Stimulated activated CD4-positive, alpha-beta T cell treated with anti-CD3 and anti-CD28 coated beads, Interleukin-2, amount 100 ng/mL, for 4 hours (primary cell): ENCODE measurements at places on chromosomes 1 and 21.

DNA sequence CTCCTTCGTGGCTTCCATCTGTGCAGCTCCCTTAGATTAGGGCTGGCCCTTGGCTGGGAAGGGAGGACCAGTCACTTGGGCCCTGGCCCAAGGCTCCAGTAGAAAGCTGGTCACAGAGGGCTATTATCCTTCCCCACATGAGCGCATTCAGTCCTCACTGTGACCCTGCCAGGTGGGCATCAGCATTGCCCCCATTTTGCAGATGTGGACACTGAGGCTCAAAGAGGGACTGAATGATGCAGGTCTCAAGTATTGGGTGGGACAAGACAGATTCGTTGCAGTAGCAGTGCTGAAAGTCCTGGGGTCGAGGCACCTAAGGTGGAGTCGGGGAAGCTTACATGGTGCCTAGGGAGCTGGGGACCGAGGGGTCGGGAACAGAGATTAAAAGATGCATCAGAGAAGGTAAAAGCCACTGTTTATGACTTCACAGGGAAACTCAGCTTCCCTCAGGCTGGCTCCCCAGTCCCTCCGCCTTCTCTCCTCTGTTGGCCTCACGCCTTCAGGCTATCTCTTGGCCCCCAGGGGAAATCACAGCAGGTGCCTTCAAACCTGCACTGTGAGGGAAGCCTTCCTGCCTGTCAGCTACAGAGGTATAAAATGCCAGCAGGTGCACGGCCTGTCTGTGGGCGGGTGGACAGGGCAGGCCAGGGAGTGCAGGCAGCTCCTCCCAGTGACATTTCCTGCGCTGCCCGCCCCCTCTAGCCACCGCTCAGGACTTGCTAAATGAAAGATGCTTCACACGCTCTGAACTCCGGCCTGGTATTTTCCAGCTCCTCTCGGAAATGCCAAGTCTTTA lies 178.4 kb downstream of the GRIK3 start:
- no peak for DNase-seq

- no peak for DNase-seq
These were observed 21.5 kb upstream of the ARHGAP29 start for GRCh38 chr1:94258873-94259331.

GRCh38 chr1:14245954-14246353 lies 352.5 kb upstream of the KAZN start:
- no peak for DNase-seq

DNA sequence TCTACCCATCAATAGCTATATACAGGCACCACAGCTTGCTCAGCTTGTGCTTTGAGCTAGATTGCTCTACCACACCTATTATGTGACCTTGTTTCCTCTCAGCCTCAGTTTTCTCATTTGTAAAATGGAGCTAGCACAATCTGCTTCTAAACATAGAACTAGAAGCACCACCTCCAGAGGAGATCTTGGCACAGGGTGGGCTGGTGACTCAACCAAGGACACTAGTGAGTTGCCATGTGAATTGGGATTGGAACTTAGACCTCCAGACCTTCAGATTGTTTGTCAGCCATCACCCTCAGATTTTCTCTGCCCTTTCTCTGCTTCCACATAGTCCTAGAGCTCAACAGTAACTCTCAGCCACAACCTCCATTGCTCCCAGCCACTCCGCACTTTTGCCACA lies 3.0 kb upstream of the MACO1 start:
- DNase-seq = no peak

DNA sequence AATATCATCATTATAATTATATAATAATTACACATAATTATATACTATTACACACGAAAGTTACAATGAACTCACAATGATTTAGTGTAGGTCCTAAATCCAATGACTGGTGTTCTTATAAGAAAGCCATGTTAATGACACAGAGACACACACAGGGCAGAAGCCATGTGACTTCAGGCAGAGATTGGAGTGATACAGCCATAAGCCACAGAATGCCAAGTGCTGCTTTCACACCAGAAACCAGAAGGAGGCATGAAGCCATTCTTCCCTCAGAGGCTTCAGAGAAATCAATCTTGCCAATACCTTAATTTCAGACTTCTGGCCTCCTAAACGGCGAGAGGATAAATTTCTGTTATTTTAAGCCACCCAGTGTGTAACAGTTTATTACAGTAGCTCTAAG lies 147.4 kb upstream of the KRTAP19-8 start:
- DNase-seq = no peak

DNA sequence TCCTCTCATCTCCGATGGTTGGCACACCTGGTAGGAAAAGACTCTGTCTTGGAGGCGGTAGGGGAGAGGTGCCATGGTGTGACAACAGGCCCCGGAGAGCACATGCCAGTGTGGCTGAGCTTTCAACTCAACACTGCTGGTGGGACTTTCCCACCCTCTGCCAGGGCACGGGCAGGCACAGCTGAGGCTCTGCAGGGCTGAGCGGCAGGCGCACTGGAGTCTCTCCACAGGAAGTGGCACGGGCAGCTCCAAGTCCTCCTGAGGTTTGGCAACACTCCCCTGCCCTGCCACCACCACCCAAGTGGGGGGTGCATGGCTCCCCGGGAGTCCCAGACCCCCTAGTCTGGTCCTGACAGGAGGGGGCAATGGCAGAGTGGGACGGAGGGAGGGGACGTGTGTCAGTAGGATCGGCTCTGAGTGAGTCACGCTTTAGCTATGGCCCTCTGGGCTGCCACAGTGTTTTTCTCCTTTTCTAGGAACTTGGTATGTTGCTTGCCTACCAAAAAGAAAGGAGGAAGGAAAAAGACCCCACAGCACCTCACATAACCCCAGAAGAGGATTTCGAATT lies 27.3 kb upstream of the EVA1B start:
- peak; percentile 46 for DNase-seq

DNA sequence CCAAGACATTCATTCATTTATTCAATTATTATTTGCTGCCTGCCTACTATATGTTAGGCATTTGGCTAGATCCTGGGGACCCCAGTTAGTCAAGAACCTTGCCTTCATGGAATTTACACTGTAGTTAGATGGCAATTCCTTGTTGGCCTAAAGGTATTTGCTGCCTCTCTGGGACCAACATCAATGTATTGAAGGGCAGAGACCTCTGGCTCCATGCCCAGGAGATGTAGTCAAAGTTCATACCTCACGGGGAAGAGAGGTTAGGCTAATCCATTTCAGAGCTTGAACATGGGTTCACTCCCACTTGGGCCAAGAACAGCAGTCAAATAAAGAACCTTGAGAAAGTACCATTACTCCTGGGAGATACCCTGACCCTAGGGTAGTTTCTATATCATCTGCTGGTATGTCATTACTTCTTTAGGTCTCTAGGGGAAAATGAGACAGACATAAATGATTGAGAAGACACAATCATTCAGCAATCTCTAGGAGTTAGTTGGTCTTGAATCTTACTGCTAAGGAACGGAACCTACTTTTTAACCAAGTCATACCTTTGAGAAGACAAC lies 32.0 kb downstream of the SORT1 start:
- no peak for DNase-seq

DNA sequence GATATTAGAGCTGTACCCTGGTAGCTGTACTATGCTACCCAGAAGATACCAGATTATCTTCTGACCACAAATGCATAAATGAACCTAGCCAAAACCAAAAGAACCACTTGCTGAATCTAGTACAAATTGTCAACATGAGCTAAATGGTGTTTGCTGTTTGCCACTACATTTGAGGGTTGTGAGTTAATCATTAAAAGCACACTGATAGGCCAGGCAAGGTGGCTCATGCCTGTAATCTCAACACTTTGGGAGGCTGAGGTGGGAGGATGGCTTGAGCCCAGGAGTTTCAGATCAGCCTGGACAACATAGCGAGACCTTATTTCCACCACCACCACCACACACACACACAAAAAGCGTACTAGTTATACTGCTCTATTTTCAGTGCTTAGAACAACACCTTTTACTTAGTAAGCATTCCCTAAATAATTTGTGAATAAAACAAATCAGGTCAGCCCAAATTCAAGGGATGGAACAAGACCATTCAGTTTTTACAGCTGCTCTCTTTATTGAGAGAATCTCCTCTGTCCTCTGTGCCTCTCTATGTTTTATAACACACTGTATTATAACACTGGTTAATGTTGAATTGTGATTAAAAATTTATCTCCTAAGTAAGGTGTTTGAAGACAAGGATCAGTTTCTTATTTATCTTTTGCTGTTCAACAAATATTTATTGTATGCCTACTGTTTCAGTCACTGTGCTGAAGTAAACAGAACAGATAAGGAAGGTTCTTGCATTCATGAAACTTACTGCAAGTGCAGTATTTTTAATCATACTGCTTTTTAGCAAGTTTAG lies 44.0 kb downstream of the MAGI3 start:
- DNase-seq = no peak

- DNase-seq = no peak
These were observed 226.9 kb upstream of the TMPRSS15 start for GRCh38 chr21:18630446-18630845.

- DNase-seq = no peak
These were observed 24.8 kb downstream of the GRIK3 start for GRCh38 chr1:37009521-37009920.

DNA sequence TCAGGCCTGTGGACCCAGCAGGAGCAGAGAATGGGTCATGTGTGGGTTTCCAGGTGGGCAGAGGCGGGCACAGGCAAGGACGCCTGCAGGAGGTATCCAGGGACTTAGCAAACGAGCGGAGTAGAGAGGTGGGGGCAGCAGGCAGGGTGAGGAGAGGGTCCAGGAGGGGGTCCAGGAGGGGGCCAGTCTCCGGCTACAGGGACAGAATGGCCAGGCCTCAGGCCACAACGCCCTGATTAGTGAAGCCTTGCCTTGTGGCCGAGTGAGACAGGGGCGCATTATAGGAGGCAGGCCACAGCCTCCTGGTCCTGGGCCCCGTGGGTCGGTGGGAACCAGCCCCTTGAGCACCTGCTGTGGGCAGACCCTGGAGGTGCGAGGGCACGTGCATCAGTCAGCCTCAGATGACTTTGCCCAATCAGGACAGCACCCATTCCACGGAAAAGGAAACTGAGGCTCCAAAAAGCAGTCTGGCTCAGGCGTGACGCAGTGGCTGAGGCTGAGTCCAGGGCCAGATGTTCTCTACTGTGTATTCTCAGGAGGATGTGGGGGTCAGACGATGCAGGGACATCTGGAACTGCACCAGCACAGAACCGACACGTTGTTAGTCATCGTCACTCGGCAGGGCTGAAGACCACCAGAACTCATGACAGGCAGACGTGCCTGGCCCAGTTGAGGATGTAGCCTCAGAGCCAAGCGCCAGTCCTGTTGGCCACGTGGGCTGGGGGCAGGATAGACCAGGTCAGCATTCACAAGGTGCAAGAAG lies 113.7 kb downstream of the CRYAA start:
- no peak for DNase-seq

- no peak for DNase-seq
These were observed 88.0 kb upstream of the ADAR start for GRCh38 chr1:154695985-154696384.

- no peak for DNase-seq
These were observed 2.1 kb downstream of the SCCPDH start for GRCh38 chr1:246726255-246726679.

- no peak for DNase-seq
These were observed 15.4 kb upstream of the SLC5A9 start for GRCh38 chr1:48207131-48207530.

DNA sequence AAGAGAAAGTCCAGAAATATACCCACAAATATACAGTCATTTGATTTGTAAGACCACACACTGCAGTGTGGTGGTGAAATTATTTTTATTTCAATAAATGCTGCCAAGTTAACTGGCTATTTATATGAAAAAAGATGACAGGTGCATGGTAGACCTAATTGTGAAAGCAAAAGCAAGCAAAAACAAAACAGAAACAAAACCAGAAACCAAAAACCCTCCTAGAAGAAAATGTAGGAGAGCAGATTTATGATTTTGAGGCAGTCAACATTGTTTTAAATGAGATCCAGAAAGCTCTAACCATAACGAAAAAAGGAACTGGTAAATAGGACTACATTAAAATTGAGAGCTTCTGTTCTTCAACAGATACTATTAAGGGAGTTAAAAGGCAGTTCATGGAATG lies 303.6 kb downstream of the PRDM2 start:
- DNase-seq = no peak

GRCh38 chr21:15966231-15966630 lies 236.4 kb downstream of the USP25 start:
- DNase-seq = no peak

- DNase-seq = no peak
These were observed 8.1 kb downstream of the AGL start for GRCh38 chr1:99858286-99858685.

DNA sequence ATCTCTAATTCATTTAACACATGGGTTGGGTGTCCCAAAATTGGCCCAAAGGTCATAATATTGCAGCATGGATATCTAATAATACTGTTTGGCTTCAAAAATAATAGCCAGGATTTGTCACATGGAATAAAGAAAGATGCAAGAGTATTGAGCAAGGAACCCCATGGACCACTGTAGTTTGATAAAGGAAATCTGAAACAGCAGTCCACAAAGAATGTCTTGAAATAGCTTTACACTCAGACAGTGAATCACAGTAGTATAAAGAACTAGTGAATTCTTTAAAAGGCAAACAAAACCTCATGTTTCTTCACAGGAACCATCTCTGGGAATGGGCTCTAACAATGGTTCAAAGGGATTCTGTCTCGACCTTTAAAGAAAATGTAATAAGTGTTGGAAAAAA lies 576.1 kb upstream of the ZRANB2 start:
- DNase-seq = no peak

DNA sequence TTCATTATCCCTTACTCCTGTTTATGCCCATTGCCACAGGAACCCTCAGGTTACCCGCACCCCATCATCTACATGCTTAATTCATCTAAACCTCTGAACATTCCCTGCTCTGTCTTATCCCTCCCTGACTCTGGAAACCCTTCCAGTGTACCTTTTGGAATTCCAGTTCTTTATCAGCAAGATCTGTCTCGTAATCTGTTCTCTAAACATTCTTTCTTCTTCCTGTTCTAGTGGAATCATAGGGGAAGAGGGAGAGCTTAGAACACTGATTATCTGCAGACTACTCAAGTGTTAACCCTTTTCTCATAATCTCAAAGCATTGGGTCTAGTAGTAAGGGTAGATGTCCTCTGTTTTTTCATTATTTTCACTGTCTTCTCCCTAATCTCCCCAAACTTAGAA lies 159.8 kb downstream of the PIK3R3 start:
- no peak for DNase-seq

DNA sequence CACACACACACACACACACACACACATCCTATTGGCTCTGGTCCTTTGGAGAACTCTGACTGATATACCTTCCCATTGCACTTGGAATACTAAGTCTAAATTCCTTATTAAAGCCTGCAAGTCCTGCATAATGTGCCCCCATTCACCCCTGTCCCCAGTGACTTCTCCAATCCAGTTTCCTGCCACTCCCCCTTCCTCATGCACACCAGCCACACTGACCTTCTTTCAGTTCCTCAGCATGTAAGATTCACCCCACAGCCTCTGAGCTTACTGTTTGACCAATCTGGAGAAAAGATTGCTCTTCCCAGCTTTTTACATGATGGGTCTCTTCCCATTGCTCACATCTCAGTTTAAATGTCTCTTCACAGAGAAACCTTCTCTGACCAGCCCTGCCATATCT lies 146.6 kb downstream of the TBX15 start:
- DNase-seq = no peak

GRCh38 chr1:112703706-112704105 lies 3.2 kb downstream of the RHOC start:
- no peak for DNase-seq

- no peak for DNase-seq
These were observed 42.6 kb downstream of the C1orf198 start for GRCh38 chr1:230825761-230826160.
